Epithelial cell of esophagus (primary cell): ENCODE measurements at places on chromosomes 13 and 19.
A peak's percentile ranks its signal among the peaks of the same experiment; 100 is the strongest.

DNA sequence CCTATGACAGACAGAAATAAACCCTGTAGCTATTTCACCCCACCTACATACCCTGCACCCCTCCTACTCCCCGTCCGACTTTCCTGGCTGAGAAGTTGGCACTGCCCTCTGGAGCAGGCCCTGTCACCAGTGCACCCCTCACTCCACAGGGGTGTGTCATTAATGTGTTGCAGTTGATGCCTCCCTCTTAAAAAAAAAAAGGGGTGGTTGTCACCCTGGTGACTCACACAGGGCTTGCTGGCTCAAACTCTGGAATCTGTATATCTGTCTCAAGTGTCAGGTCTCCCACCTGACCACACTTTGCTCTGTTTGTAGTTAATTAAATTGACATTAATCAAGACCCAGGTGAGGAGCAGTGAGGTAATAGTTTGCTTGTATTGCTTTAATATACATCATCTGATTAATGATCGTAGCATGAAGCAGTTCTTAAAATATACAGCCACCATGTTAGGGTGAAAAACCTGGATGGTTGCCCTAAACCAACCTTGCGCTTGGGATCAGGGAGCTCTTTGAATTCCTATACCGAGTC is 2.0 kb upstream of the GATAD2A start:
- peak; percentile 73 for DNase-seq

GRCh38 chr19:8221161-8221560 is 12.0 kb downstream of the CERS4 start:
- no peak for DNase-seq

DNA sequence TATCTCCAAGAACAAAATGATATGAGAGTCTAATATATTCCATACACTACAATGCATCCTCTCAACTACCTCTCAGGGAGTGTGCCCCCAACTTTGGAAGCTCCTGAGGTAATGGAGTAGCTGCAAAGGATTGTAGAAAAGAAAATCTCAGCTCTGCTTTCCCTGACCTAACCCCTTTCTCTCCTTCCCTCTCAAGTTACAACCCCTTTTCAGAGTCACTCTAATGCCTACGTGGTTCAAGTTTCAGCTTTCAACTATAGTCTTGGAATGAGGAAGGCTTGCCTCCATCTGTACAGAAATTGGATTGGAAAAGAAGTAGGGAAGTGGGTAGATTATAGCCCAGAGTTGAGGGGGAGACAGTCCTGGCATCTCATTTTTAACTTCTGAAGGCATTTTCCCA is 256.0 kb downstream of the PCDH9 start:
- no peak for DNase-seq

GRCh38 chr13:111045170-111045569 is 69.9 kb upstream of the ARHGEF7 start:
- DNase-seq = no peak

DNA sequence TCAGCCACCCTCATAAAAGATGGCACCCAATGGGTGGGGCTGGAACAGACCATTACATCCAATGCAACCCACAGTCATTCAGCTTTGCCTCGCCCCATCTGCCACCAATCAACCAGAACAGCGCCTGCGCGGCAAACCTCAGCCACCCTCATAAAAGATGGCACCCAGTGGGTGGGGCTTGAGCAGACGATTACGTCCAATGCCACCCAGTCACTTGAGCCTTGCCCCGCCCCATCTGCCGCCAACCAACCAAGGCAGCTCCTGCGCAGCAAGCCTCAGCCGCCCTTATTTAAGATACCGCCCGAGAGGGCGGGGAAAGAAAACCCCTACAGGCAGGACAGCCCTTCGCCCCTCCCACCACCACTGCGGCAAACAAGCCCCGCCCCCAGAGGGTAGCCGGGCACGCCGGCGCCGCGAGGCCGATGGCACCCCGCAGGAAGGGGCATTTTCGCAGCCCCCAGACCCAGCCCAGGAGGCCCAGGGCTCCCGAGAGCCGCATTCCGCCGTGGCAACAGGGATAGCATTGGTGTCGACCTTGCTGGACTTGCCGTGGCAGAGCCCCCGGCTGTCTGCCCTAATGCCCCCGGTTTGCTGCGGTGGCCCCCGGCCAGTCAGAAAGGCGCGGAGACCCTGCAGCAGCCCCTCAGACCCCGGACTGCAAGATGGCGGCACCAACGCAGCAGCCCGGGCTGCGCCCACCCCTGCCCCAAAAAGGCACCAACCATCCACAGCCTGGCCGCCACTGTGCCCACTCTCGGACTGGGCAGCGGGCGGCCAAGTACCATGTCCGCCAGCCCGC is 675 bp downstream of the PEG3 start:
- peak; percentile 9 for DNase-seq

DNA sequence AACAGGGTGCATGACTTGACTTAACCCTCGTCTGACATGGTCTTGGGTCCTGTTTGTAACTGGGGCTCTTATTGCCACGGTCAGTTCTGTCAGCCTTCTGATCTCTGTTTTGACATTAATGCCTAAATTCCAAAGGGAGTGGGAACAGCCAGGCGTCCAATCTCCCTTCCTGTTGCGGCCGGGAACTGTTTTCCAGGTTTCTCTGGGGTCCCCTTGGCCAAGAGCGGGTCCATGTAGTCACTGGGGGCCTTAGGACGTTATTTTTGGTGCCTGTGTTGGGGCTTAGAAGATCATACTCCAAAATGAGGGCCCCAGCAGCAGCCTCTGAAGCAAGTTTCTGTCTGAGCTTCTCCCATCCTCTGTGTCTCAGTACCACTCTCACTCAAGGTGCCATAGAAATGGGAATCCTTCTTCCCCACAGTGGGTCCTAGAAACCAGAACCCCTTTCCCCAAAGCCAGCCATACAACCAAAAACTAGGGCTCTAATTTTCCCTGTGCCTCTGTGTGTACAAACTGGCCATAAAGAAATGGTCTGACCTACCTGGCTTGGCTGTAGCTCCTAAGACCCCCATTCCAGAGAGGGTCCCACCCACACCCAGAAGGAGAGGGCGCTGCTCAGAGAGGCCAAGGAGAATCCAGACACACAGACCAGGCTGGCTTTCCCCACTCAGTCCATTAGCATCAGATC is 50.4 kb downstream of the C13orf46 start:
- no peak for DNase-seq

- DNase-seq = no peak
These were observed 45.6 kb downstream of the CELF5 start for GRCh38 chr19:3269916-3270671.

DNA sequence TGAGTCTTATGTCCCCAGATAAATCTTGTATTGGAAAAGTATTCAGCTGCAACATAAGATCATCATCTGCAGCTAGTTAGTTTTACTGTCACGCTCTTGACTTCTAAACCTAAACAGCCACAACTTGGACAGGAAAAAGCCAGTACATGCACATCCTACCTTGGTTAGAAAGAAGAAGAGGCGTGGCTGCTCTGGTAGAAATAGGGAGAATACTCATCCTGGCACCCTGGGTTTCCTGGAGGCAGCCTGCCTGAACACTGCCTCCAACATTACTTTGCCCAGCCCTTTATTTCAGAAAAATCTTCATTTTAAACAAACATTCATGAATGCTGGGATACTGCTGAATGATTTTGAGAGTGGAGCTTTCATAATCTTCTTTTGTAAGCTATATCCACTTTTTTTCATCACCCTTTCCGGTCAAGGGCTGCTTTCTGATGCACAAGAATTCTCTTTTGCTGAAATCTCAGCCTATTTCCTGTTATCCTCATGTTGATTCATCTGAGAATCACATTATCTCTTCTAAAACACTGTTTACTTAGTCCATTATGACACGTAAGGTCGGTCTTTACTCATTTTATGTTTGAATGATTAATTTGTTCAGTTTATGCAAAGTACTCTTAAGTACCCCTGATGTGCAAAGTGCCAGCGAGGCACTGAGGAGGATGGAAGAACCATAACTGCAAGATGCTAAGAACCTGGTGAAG is 55.2 kb downstream of the STARD13 start:
- peak; percentile 52 for DNase-seq

DNA sequence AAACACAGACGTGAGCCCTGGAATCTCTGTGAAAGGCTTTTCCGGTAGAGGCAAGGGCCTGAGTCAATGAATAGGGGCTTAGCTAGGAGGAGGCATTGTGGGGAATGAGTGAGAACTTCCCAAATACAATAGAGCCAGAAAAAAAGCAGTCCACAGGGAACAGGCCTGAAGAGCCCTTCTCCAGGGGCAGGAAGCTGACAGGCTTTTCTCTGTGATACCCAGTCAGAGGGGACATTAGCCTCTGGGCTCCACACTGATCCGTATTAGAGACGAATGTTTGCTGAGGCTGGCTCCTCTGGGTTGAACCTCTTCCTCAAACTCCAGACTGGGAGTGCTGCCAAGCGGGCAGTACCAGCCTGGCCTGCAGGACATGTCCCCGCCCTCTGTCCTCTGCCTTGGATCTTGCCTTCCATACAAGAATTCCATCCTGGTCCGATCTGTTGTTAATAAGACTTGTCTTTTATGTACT is 2.3 kb downstream of the DHRS12 start:
- peak; percentile 47 for DNase-seq

DNA sequence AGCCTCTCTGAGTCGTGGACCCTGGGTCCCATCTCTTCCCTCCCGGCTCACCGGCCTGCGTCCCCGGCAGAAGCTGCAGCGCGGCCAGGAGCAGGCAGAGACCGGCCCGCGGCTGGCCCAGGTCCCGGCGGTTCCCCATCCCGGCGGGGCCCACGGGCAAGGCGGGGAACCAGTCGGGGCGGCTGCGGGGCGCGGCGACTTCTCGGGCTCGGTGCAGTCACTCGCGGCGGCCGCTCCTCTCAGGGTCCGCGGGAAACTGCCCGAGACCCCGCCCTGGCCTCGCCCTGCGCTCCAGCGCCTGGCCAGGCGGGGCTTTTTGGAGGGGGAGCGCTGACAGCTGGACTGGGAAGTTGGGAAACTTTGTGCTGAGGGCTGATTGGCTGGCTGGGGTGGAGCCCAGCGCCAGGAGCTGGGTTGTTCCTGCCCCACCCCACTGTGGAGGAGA is at the start of gene COL5A3:
COL5A3 (minus strand) TSS at position 258 of the 445 bp plus-strand sequence; CDS start at position 139, 119 bp downstream.
- DNase-seq = peak; percentile 50

- peak; percentile 46 for DNase-seq
These were observed 787 bp downstream of the TIMM29 start for GRCh38 chr19:10929402-10929794.
